ENCODE measurements at places on chromosomes 6 and 20. TPM values are rescaled to one million over a fixed set of nuclear protein-coding genes. Genes with fewer than 3 reads are reported as not detected.

Gene TRIM10
- not detected for total RNA-seq

Gene TMEM74B
- total RNA-seq: 0.60 TPM

Gene DSP
- total RNA-seq: 95.4 TPM

Gene EYS
- total RNA-seq: not detected

Gene F13A1
- not detected for total RNA-seq

DNA sequence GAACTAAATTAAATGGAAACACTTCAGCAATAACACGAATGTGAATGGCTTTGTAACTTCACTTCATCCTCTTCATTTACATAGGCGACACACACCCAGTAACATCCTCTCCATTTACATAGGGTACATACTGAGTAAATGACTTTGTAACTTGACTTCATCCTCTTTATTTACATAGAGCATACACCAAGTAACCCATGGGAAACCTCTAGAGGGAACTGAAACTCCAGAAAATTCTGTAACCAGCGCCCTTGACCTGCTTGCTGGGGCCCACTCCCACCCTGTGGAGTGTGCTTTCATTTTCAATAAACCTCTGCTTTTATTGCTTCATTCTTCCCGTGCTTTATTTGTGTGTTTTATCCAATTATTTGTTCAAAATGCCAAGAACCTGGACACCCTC is 81.6 kb upstream of the OPRM1 start:
- DNase-seq: no peak

GRCh38 chr6:163413345-163414116 is 987 bp upstream of the QKI start:
- peak; percentile 95 for DNase-seq

DNA sequence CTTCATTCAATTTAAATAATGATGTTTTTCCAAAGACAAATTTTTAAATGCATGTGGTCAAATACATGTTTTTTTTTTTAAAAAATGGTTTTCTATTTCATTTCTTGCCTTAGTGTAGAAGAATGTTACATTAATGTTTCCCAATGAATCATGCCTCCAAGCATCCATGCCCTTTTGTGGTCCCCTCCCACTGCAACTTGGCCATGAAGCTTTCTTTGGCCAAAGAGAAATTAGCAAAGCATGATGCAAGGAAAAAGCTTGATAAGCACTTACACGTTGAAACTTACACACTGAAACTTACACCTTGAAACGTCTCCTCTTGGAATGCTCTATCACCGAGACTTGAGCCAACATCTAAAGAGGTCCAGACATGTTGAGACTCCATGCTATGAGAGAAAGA is 93.0 kb upstream of the ELOVL5 start:
- DNase-seq: no peak

DNA sequence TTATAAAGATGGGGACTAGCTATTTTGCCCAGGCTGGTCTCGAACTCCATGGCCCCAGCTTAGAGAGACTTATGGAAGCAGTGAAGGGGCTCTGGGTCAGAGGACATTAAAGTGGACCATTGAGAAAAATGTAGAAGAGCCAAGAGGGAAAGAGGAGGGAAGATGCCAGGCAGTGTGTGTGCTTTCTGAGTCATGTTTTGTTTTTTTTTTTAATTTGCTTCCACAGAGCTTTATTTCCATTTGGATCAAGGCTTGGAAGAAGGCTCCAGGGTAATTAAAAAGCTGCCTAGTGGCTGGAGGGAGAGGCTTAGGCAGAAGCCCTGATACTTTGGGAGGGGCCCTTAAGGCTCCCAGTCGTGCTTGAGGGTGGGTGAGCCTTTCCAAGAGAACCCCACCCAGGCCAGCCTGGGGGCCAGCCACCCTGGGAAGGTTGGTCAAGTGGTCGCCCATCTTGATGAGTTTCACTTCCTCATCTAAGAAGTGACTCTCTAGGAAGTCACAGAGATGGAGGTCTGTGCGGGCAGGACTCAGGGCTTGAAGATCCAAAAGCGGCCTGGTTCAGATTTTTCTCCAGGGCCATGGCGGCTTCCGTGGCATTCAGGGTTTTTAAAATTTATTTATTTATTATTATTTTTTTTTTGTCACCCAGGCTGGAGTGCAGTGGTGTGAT is 3.0 kb upstream of the ZNF335 start:
- DNase-seq: no peak

- no peak for DNase-seq
Observed at GRCh38 chr20:23105193-23105592, 19.1 kb upstream of the CD93 start.

GRCh38 chr6:146543940-146544615 is 445 bp downstream of the RAB32 start:
- peak; percentile 53 for DNase-seq

DNA sequence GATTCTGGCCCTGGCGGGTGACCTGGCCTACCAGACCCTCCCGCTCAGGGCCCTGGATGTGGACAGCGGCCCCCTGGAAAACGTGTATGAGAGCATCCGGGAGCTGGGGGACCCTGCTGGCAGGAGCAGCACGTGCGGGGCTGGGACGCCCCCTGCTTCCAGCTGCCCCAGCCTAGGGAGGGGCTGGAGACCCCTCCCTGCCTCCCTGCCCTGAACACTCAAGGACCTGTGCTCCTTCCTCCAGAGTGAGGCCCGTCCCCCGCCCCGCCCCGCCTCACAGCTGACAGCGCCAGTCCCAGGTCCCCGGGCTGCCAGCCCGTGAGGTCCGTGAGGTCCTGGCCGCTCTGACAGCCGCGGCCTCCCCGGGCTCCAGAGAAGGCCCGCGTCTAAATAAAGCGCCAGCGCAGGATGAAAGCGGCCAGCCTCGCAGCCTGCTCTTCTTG is 868 bp upstream of the SLC2A4RG start:
- peak; percentile 43 for DNase-seq

DNA sequence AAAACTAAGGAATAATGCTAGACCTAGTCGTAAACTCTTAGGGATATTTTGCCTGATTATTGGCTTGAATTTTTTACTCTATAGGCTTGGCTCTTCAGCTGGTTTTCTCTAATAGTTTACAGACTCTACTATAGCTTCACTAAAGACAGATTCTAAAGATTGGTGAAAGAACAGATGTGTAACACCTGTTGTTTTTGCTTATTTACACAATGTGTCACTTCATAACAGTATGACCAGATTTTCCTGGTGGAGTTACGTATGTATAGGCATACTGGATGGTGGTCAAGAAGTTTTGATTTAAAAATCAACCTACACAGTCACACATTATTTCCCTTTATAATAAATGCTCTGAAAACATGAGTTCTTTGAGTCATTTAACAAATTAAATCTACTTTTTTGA is 4.8 kb downstream of the COL19A1 start:
- DNase-seq: no peak

DNA sequence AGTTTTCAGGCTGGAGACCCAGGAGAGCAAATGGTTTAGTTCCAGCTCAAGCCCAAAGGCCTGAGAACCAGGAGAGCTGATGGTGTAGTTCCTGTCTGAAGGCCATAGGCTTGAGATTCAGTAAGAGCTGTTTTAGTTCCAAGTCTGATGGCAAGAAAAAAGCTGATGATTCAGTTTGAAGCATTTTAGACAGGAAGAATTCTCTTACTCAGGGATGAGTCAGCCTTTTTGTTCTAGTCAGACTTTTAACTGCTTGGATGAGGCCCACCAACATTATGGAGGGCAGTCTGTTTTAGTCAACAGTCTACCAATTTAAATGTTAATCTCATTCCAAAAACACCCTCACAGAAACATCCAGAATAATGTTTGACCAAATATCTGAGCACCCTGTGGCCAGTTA is 2.5 kb downstream of the ZSCAN26 start:
- DNase-seq: peak; percentile 84

DNA sequence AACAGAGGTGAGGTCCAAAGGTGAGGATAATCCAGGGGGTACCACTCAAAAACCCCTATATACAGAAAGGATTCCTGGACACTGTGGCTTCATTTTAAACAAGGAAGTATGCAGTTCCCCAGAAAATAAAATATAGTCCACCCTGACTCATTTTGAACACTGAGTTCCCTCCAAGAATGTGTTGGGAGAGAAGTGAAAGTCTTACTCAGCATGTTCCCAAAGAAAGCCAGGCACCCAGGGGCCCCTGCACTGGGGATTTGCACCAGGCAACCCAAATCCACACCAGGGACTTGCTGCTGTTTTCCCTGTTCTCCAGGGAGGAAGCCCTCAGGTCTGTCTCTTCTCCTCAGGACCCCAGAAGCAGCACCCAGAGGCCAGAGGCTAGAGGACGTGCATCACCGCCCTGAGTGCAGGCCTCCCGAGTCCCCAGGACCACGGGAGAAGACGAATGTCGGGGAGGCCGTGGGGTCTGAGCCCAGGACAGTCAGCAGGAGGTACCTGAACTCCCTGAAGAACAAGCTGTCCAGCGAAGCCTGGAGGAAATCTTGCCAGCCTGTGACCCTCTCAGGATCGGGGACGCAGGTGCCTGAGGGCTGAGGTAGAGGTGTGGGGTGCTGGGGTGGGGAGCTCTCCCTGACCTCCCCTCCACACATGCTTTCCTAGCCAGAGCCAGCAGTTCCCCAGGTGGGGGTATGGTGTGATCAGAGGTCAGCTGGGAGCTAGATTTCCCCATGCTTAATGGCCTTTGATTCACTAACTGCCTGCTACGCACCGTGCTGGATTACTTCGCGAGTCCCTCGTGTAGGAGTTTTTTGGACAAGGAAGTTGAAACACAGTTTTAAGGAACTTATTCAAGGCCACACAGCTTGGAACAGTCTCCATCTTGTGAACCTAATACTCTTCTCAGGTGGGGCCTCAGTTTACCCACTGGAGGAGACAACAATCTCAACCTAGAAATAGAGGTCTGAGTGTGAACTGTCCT is 3.3 kb downstream of the FGD2 start:
- no peak for DNase-seq

DNA sequence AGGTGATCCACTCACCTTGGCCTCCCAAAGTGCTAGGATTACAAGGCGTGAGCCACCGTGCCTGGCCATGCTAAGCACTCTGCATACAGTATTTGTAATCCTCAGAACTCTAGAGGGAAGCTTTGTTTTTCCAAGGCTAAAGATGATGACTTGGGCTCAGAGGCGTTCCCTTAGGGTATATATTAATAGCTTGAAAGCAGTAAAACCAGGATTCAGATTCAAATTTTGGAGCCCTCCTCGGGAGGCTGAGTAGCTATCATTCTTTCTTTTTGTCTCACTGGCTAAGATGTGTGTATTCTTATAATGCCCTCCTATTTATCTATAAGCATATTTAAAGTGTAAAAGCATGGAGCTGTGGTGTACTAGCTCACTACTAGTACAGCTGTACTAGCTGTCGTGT is 68.5 kb downstream of the PRPH2 start:
- DNase-seq: no peak

GRCh38 chr6:80340280-80340679 is 233.8 kb downstream of the BCKDHB start:
- no peak for DNase-seq

DNA sequence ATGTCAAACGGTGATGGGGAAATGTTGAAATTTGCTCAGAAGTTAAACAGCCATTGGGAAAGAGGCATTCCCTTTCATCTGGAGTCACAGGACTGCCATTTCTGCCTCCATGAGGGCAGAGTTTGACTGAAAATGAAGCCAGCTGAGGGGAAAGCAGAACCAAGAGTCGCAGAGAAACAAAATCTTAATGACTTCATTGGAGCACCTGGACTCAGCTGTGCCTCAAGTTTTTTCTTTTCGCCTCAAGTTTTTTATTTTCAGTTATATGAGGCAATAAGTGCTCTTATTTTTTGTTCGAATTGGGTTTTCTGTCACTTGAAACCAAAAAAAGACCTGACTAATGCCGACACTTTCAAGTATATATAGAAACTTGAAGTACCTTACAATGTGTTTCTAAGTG is 161.3 kb downstream of the PKHD1 start:
- no peak for DNase-seq

- DNase-seq: peak; percentile 97
Observed at GRCh38 chr6:104705095-104705707, 154.5 kb downstream of the HACE1 start.

DNA sequence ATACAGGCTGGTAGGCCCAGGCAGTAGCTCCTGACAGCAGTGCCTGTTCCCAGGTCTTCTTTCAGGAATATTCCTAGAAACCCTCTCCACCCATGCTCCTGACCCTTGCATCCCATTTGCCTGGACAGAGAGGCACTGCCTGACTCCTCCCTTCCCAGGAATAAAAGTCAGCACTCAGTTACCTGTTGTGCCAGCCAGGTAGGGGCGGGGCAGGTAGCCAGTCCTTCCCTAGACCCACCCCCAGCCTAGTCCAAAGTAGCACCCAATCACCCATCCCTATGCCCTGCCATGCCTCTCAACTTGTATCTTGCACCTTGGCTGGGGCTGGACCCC is 129.9 kb downstream of the MRPL14 start:
- no peak for DNase-seq

DNA sequence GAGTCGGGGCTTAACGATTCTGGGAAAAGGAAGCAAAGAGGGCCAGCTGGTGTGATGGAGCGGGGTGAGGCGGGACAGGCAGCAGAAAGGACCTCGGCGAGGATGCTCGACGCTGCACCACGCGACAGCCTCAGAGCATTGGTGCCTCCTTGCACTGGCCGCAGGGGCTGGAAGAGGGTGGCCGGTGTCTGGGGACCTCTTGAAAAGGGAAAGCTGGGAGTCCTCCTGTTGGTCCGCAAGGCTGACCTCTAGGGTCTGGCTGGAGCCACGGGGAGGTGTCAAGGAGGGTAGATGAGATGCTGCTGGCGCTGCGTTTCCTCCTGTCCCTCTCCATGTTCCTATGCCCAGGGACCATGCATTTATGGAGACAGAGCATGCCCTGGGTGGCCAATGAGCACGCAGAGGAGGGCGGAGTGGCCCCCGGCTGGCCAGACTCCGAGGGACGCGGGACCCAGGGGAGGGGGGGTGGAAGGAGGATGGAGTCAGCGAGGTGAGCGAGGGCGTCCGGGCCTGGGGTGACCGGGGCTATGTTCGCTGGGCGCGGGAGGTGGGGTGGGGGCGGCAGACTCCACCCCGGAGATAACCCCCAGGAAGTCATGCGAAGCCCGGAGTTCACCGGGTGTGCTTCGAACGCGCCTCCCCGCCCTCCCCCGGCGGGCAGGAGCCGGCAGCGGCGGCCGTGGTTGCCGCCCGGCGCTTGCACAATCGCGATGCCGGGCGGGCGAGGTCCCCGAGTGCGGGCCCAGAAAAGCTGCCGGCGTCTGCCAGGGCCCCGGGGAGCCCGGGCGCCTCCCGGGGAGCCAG is at the start of gene CYP24A1:
Gene CYP24A1, minus strand, starts transcription at position 334 of the 804 bp plus-strand sequence. CDS start 407 bp downstream, outside the sequence.
- DNase-seq: no peak

DNA sequence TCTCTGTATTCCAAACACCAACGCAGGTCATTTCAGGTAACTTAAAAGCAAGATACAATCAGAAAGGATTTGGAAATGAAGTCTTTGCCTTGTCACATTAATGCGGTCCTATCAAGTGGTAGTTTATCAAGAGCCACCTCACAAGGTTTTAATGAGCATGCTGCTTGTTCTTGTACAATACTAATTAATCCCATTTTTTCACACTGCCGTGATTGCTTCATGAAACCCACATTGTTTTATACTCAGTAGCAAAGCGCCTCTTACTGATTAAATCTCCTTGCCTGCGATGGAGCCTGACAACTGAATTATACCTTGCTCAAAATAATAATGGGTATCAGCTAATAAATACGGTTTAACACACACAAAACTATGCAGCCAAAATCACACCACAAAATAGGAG is 234.1 kb upstream of the TSHZ2 start:
- DNase-seq: no peak

DNA sequence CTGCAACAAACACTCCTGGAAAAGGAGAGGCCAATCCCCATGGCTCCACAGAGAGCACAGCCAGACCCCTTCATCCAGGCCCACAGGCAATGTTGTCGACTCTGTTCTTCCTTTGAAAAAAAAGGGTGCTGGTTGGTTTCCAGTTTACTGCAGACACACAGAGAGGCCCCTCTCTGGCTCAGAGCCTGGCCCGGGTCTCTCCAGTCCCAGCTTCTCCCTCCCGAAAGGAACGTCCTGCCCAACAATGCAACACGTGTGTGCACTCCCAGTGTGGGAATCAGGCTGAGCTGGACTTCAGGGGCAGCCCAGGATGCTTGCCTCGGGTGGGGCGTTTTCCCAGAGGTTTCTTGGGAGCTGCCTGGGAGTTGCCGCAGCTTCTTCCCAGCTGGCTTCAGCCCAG is 4.5 kb upstream of the NKAIN4 start:
- no peak for DNase-seq
